Activated T-helper 1 cell treated with anti-CD3 and anti-CD28 coated beads, Interleukin-2, amount 50 U/mL, for 16 hours (primary cell): ENCODE measurements at places on chromosomes 6 and 20.
A peak's percentile ranks its signal among the peaks of the same experiment; 100 is the strongest.

DNA sequence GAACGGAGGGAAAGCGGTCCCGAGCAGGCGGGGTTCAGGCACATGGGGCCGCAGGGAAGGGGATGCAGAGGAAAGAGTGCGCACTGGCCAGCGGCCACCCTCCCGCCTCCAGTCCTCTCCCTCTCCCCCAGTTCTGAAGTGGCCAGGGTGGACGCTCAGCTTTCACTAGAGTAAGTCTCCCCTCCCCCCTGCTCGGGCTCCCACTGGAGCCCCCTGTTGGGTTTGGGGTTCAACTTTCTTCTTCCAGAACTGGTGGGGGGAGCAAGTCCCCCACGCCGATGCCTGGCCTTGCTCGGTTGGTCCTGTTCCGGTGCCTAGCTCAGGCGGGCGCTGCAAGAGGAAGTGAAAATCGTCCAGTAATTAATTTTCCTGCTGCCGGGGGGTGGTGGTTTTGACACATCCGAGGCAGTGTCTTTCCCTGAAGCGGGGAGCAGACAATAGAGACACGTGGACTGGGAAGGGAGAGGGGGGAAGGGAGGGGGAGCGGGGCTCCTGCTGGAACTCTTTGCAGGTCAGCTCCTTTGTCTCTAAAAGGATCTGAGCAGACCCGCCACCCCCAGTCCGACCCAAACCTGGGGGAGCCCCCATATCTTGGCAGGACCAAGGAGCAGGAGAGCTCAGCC is 824 bp upstream of the SCRT2 start:
- DNase-seq = no peak

GRCh38 chr6:128822271-128822670 is 60.7 kb upstream of the LAMA2 start:
- no peak for DNase-seq

GRCh38 chr6:35443341-35444030 is 8.7 kb upstream of the FANCE start:
- no peak for DNase-seq

- DNase-seq = no peak
Measured at GRCh38 chr6:3500262-3501014, 43.6 kb upstream of the SLC22A23 start.

DNA sequence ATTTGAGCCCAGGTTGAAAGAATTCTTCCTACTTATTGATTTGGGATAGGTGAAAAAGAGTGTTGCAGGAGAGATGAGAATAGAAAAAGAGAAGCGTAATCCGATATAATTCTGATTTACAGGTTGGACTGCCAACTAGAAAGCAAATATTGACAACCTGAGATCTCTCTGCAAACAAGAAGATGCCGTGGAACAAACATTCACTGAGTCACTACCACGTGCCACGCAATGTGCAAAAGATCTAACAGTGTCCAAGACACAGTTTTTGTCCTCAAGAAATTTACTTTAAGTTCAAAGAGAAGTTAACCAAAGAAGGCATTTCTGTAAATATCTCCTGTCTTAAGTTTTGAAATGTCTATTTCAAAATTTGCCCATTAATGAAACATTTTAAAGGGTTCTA is 578.0 kb upstream of the ARID1B start:
- no peak for DNase-seq

DNA sequence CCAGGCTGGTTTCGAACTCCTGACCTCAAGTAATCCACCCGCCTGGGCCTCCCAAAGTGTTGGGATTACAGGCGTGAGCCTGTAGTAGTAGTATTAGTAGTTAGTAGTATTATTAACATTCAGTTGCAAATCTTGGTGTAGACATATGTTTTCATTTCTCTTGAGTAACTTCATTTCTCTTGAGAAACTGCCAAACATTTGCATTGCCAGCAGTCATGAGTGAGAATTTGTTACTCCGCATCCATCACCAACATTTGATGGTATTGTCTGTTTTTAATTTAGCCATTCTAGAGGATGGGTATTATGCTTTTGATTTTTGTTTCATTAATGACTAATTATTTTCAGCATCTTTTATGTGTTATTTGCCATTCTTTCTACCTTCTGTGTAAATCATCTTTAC is 1.5 kb upstream of the ERVFRD-1 start:
- no peak for DNase-seq

DNA sequence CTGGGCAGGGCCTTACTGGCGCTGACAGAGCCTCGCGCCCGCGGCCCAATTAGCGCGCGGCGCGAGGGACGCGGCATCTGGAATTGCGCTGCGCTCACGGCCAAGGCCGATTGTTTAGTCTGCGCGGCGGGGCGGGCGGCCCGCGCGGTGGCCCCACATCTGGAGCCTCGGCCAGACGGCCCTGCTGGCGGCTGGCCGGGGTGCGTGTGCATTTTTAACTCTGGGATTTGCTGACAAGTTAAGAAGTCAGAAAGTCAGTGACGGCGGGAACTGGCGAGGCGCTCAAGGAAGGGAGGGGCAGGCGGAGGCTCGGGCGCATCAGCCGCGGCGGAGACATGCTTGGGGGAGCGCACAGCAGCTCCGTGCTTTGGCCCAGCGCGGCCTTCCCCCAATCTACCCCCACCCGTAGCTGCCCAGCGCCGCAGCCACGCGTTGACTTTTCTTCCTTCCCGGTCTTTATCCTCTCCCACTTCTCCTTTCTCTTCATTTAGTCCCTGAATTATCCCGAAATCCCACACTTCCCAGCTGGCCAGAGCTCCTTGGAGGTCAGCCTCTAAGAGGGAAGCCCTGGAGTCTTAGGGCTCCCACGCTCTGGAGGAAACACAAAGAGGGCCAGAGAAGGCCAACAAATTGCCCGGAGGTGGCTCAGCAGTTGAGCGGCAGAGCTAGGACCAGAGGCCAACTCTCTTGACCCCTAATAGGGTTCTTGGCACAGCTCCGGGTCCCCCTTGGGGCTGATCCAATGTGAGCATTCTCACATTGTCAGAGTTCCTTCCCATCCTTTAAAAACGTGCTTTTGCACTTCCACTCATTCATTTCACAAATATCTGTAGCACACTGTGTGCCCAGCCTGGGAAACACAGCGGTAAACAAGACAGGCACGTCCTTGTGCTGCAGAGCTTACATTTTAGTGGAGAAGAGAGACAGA is 40.8 kb upstream of the FOXP4 start:
- DNase-seq = no peak

GRCh38 chr6:154228521-154228905 is 128.1 kb downstream of the IPCEF1 start:
- no peak for DNase-seq

DNA sequence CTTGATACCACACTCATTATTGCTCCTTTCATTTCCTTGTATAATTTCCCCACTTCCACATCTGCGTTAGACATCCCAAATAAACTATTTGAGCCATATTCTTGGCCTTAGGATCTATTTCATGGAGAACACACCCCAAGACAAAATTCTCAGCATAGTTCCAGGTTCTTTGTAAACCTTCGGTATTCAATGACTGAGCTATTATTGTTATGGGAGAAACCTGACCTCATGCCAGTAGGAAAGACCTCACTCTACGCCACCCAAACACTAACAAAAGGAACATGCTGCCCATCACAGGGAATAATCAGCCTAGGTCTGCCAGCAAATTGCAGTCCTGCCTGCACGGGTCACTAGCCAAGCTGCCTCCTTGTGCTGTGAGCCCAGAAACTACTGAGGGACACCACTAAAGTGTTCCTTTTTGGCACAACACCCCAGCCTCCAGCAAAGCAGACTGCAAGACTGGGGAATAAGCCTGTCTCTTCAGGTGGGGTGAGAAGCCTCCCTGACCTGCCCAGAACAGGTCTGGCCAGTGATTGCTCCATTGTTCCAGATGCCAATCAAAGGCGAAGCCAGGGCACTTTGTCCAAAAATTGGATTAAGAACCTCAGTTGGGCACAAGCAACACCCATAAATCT is 371.8 kb downstream of the MAFB start:
- DNase-seq = no peak

DNA sequence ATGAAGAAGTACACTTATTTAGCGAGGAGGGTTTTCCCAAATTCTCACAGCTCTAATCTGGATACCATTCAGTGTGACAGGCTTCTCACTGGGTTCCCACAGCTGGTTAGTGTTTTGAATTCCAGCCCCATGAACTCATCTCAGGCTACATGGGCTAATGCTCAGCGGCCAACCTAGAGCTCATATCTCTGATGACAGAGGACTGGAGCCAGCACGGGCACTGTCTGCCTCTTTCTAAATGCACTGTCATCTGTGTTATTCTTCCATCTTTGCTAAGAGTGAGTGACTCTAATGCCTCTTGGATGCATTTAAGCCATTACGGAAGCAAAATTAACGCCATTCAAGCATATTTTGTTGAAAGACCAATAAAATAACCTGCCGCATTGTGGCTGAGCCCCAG is 308.9 kb upstream of the JAG1 start:
- no peak for DNase-seq

GRCh38 chr20:48599106-48599747 is 228.6 kb downstream of the PREX1 start:
- no peak for DNase-seq

DNA sequence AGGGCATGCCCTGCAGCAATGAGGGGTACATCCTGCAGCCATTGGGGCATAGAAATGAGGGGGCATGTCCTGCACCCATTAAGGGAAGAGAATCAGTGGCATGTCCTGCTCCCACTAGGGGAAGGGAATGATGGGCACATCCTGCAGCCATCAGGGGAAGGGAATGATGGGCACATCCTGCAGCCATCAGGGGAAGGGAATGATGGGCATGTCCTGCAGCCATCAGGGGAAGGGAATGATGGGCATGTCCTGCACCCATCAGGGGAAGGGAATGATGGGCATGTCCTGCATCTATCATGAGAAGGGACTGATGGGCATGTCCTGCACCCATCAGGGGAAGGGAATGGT is 49.7 kb downstream of the PSMB1 start:
- no peak for DNase-seq

DNA sequence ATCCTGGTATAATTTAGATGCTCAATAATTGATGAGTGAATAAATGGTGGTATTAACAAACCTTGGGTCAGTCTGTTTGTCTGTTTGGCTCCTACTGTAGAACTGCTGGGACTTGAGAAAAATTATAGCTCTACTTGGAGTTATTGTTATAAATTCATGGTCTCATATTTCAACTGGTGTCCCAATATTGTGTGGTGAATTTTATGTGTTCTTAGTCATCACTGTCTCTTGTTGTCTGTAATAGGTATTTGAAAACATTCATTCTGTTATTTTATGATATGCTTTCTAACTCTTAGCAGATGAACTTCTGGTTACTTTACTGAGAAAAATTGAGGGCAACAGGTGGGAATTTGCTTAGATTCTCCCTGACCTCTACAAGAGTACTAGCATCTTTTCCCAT is 221.4 kb downstream of the CDKAL1 start:
- DNase-seq = no peak

GRCh38 chr6:127641905-127642304 is 64.9 kb downstream of the C6orf58 start:
- DNase-seq = no peak

GRCh38 chr6:27157459-27158315 is 89.8 kb upstream of the PRSS16 start:
- peak; percentile 66 for DNase-seq

DNA sequence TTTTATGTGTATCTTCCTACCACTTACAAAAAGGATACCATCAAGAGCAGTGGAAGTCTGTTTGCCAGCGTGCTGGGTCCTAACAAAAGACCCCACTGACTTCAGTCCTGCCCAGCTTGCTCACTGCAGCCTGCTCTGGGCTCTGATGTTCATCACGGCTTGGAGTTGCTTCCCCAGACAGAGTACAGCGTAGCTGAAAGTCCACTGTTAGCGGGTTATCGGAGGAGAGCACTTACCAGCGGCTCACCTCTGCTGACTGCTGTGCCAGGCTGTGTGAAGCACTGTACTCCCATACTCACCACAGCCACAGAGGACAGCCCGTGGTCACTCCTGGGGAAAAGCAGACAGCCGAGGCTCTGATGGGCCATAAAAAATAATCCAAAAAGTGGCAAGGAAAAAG is 40.2 kb downstream of the CTCFL start:
- no peak for DNase-seq

GRCh38 chr6:89640804-89641203 is 2.3 kb upstream of the LYRM2 start:
- no peak for DNase-seq

- DNase-seq = no peak
Measured at GRCh38 chr20:59422872-59423544, 122.6 kb downstream of the EDN3 start.

GRCh38 chr6:40477246-40478126 is 109.7 kb downstream of the LRFN2 start:
- DNase-seq = no peak

DNA sequence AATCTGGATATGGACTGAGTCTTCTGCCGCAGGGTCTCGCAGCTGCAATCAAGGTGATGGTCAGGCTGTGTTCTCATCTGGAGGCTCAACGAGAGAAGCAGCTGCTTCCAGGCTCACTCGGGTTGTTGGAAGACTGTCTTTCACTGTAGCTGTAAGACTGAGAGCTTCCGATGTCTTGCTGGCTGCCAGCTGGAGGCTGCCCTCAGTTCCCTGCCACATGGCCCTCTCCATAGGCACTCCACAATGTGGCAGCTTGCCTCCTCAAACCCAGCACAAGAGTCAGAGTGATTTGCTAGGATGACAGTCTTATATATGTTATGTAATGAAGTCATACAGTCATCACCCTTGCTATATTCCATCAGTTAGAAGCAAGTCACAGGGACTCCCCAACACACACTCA is 290.5 kb upstream of the CDYL start:
- no peak for DNase-seq

DNA sequence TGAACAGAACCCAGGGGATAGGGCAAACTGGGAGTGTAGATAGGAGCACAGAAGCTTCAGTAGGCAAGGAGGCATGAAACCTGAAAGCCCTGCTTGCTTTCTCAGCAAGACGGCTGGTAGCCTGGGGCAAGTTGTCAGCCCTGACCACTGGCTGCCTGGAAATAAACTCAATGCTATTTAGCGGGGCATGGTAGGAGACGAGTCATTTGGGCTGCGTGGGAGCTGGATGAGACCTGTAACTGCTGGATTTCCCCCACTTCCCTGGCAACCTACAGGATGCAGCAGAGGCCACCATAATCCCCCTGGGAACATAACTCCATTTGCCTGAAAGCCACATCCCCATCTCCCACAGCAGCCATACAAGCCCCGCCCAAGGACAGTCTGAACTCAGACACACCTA is 332.6 kb upstream of the TBX18 start:
- no peak for DNase-seq

DNA sequence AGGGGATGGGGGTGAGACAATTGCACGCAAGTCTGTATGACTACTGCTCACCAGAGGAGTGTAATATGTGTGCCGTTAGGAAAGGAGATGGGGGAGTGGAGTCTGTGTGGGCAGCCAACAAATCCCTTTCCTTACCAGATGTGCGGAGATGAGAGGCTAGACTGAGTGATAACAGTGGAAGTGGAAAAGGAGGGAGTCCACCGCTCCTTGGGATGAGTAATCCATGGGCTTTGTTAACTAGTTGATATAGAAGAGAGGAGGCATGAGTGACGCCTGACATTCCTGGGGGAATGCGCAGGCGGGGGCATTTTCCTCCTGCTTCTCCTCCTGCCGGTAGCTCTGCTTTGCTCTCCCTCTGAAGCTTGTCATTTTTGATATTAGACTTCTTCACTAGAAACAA is 13.5 kb upstream of the SMIM26 start:
- no peak for DNase-seq
